Right ventricle myocardium inferior (tissue), 1 donor: ENCODE measurements at places on chromosomes 16 and 17.

GRCh38 chr16:82071421-82071820 is 36.4 kb downstream of the HSD17B2 start:
- DNase-seq = no peak

DNA sequence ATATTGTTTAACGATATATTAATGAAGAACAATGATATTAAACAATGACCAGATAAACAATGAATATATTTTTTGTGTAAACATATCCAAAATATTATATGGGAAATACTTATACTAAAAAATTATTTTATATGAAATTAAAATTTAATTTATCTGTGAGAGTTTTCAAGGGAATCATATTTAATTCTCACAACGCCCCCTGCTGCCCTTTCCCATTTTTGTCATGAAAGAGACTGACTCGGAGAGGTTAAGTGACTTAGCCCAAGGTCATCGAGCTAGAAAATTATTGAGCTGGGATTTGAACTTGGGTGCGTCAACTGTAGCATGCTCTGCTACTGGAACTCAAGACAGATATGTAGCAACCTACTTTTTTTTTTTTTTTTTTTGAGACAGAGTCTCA is 7.2 kb upstream of the MYCBPAP start:
- no peak for DNase-seq

- DNase-seq = no peak
Observed at GRCh38 chr16:87954361-87954760, 3.1 kb downstream of the BANP start.

DNA sequence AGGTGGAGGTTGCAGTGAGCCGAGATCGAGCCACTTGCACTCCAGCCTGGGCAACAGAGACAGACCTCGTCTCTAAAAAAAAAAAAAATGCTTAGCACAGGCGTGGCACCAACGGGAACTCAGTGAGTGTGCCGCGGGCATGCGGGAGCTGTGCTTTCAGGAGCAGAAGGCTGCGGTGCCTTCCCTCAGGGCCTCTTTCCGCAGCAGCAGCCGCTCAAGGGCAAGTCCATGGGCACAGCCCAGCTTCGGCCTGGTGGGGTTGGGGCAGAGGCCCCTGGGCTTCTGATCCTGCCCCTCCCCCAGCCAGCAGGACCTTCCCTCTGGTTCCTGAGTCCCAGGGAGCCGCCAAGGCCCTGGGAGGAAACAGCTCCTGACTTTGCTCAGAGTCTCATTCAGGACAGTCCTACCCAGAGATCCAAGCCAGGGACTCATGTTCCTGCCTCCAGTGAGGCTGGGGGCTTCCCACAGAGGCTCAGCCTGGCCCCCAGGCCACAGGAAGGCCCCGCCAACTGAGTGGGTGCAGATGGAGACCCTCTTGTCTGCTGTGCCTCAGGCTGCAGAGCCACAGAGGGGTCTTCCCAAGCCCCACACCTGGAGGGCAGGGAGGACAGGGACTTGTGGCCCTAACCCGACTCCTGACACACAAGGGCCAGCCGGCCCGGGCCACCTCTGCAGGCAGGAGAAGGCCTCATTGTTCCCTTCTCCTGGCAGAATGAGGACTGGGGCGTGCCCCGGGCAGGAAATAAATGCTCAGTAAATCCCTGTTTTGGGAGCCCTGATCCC is 3.3 kb upstream of the ZG16B start:
- no peak for DNase-seq
